ENCODE measurements at places on chromosomes 4 and X. TPM values are rescaled to one million over a fixed set of nuclear protein-coding genes. Genes with fewer than 3 reads are reported as not detected.

The SLC6A14 gene
- not detected for total RNA-seq

DNA sequence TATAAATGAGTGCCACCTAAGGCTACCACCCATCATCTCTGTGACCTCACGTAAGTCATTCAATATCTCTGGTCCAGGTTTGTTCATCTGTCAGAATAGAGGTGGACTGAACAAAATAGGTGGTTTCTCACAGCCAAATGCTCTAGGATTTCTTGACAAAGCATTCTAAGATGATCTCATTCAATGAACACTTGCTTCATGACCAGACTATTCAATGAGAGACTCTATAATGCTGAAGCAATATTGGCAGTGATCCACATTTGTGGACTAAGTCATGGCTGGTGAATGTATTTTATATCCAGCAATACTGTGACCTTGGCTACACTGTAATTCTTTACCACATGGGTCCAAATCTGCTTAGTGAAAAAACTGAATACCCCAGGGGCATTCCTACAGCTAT, 37.9 kb downstream of the LDB2 start:
- peak; percentile 97 for DNase-seq

The BEX1 gene
- not detected for total RNA-seq

DNA sequence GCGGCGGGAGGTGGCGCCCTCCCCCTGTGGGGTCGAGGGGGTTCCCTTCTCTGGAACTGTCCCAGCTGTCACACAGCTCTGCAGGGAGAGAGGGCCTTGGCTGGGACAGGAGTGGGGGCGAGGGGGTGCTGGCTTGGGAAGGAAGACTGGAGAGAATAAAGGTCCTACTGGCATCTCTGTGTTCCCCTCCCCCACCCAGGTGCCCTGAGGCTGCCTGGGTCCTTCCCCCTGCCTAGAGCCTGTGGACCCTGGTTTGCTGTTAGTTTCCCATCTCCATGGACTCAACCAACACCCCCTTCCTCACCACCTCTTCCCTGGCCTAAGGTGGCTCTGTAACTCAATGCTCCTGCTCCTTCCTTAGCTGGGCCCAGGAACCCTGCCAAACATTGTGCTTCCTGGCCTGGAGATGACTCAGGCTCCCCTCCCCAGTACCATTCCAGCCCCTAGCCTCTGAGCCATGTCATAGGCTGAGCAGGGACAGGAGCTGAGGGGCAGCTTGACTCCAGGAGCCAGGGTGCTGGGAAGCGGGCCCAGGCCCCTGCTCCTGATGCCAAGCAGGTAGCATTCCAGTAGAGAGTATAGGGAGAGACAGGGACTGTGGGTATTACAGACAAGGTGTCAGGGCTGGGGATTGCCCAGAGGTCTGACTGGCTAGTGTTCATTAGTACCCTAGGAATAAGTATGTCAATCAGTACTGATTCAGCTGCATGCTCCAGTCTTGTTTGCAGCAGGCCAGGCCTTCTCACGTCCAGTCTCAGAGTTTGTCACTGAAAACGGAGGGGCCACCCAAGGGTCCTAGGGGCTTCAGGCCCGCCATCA, 100.7 kb downstream of the EFNB1 start:
- peak; percentile 75 for DNase-seq

DNA sequence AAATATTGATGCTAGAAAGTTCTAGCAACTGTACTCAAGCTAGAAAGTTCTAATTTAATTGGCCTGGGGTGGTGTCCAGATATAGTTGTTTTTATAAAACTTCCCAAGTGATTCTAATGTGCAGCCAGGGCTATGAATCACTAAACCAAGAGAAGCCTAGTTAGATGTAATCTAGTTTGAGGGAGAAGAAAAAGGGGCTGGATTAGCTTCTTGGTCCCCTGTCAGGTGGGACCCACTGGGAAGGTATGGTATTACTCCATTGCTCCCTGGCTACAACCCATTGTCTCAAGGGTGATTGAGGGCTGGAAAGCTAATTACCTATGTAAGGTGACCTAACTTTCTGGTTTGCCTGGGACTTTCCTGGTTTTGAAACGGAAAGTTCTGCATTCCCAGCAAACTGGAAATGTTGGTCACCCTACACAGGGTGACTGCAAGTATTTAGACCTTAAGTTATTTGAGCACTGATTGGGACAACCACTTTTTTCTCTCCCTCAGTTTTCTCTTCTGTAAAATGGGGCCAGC, 23.9 kb upstream of the MSN start:
- peak; percentile 55 for DNase-seq

The GIMD1 gene
- not detected for total RNA-seq

The NUP62CL gene
- total RNA-seq = not detected

DNA sequence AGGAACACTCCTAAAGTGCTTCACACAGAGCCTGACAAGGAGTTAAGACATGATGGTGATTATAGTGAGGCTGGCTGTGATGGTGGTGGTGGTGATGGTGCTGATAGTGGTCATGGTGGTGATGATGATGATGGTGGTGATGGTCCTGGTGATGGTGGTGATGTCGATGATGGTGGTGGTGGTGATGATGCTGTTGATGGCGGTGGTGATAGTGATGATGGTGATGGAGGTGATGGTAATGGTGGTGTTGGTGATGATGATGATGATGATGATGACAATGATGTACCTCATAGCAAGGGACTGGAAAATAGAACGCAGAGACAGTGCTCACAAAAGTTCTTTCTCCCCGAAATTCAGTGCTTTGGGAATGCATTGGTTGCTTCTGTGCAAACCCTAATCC, 34.3 kb upstream of the PSAPL1 start:
- DNase-seq = no peak

The FHDC1 gene
- 0.26 TPM for total RNA-seq

GRCh38 chrX:34147345-34147744, 15.2 kb upstream of the FAM47A start:
- DNase-seq = no peak

DNA sequence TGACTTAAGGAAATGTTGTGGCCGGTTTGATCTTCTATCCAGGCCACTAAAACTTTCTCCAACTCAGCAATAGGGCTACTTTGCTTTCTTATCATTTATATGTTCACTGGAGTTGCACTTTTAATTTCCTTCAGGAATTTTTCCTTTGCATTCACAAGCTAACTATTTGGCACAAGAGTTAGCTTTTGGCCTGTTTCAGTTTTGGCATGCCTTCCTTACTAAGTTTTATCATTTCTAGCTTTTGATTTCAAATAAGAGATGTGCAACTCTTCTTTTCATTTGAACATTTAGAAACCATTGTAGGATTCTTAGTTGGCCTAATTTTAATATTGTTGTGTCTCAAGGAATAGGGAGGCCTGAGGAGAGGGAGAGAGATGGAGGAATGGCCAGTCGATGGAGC, 79.8 kb upstream of the TLL1 start:
- DNase-seq = no peak

The TEX13B gene
- total RNA-seq = not detected

DNA sequence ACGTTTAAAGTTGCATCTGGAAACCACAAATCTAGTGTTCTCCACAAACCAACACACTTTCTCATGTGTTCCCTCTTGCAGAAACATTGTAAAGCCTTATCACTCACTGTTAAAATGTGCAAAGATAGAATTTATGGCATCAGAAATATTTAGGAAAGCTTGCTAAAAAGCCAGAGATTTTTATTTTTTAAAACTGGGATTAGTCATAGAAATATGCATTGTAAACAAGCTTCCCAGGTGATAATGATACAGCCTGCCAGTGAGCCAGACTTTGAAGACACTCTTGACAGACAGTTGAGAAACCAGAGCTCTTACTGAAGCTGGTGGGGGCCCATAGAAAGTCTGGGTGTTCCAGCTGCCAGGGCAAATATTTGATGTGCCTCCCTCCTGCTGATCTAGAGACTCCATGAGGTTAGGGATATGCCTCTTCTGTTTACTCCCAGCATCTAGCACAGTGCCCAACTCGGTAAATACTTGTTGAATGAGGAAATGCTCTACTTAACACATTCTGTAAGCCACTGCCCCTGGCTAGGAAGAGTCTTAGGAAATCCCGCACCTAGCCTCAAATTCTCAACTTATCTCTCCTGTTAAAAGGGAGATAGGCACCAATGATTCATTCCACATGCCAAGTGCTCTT, 179.0 kb upstream of the RASGEF1B start:
- DNase-seq = no peak

- DNase-seq = peak; percentile 78
Measured at GRCh38 chr4:73735231-73735630, 5.1 kb upstream of the CXCL8 start.

DNA sequence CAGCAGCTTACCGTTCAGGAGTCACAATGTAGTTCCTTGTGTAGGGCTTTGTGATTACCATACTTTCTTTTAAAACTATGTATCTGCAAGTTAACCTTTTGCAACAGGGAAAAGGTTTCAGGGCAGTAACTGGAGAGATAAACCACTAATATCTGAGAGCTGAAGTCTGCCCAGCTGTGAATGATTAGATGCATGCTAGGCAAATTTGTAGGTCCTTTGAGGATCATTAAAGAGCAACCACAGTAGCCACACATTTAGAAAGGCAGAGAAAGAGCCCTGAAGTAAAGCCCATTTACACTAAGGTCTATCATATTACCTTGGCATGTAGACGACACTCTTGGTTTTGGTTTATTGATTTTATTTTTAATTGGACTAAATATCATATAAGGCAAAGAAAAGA, 60.0 kb downstream of the ATP8A1 start:
- DNase-seq = no peak

DNA sequence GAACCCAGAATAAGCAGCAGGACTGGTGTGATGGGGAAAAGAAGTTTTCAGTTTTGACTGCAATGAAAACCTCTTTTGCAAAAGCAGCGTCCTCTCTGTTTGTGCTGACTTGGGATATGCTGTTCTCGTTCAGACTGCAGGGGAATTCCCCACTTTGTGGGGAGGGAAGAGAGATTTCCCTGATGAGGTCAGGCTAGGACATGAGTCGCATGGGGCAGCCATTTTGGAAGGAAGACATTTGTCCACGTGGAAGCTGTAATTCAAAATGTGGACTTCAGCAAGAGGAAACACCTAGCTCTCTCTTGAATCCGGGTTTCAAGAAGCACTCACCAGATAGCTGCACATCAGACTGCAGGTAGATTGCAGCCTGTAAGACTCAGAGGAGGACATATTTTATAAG, 39.3 kb downstream of the ING2 start:
- DNase-seq = no peak

GRCh38 chrX:107549504-107549903, 78.8 kb upstream of the PRPS1 start:
- no peak for DNase-seq

- DNase-seq = peak; percentile 68
Measured at GRCh38 chrX:23898412-23898959, 9.3 kb downstream of the APOO start.

GRCh38 chr4:108191269-108191914, 22.7 kb upstream of the LEF1 start:
- DNase-seq = no peak

DNA sequence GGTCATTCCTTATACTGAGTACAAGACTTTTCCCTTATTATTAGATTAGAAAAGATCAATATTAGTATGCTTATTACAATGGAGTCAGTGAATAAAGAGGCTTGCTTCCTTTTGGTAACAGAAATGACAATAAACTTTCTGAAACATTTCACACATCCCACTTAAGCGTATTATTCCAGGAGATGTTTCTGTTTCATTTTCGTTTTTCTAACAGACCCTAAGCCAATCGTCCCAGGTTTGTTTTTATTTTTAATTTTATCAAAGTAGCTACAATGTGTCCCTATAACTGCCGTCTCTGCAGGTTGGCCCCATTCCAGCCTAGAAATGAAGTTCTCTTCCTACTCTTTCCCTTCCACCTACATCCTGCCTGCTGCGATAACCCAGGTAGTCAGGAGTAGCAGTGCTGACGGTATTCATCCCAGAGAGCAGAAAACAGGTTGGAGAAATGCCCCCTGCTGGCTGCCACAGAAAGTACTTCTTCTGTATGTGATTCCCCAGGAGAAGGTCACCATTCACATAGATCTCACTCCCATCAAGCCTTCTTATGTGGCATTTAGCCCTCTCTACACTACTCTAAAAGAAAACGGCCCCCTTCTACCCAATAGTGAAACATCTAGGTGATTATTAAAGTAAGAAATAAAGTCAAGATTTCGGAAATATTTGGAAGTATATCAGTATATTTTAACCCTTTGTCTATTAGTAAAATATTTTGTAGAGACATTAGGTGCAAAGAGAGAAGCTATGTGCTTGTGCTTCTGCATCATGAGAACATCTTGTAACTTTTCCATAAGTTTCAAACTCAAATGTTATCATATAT, 40.4 kb downstream of the ENPEP start:
- peak; percentile 56 for DNase-seq

GRCh38 chr4:139177869-139178619, 1.0 kb upstream of the ELF2 start:
- peak; percentile 94 for DNase-seq
